Activated T-helper 1 cell treated with anti-CD3 and anti-CD28 coated beads, Interleukin-12 subunit alpha, Interleukin-12 subunit beta, Interleukin-2, Interleukin-4 antibody, amounts not matched to agents 30 ng/mL and 10 ng/mL and 1 ng/mL, durations not matched to agents 14 hours and 24 hours and 36 hours (primary cell): ENCODE measurements at places on chromosomes 7 and 10.

- no peak overlapping the region for H3K27ac ChIP-seq
- no peak overlapping the region for H3K4me3 ChIP-seq
- peaks cover 22% of the 10 kb centered on the region for H3K27me3 ChIP-seq
These were observed 238.0 kb upstream of the INHBA start for GRCh38 chr7:41940760-41941343.

DNA sequence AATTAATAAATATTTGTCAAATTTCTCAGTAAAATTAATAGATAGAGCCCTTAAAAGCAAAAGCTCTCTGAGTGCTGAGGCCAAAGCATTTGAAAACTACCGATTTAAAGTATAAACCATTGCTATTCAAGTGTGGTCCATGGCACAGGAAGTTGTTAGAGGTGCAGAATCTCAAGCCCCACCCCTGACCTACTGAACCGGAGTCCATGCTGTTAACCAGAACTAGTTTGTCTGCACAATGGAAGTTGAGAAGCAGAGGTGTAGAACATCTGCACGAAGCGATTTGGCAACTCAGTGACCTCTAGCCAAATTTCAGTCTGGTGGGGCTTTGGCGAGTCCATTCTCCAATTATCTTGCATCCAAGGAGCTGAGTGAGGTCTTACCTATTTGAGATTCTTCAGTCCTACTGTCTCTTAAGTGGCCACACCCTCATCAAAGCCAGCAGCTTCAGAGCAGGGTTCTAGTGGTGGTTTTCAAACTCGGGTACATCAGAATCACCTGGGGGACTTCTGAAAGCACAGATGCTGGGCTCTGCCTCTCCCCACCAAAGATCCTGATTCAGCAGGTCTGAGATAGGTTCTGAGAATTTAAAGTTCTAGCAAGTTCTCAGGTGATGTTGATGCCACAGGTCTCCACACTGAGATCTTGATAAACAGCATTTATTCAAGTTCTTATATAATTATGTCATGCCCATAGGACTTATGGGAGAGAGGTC, 96.8 kb upstream of the SAMD8 start:
- H3K36me3 ChIP-seq = peaks cover 10% of the 10 kb centered on the region
- no peaks in the 10 kb centered on the region for H3K27me3 ChIP-seq
- H3K27ac ChIP-seq = no peak overlapping the region
- peaks cover 52% of the 10 kb centered on the region for H3K4me1 ChIP-seq

DNA sequence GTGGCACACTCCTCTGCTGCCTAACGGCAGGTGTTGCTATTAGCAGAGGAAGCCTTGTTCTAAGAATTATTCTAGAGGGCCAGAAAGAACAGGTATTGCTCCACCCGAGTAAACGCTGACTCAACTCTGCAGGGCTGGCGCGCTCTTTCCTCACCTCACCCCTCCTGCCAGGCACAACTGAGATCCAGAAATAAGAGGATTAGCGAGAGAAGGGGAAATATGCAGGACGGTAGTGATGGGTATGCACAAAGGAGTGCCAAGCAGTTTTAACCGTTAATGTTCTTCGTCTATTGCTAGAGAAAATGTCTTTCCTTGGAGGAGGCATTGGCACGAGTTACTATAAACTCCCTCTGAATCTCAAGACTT, 369 bp upstream of the SCIN start:
- H3K36me3 ChIP-seq = no peaks in the 10 kb centered on the region
- H3K4me3 ChIP-seq = peak overlapping the region; percentile 65
- peaks cover 59% of the 10 kb centered on the region for H3K27me3 ChIP-seq
- H3K4me1 ChIP-seq = peaks cover 23% of the 10 kb centered on the region

GRCh38 chr10:59087486-59087885, 89.0 kb upstream of the PHYHIPL start:
- no peak overlapping the region for H3K27ac ChIP-seq
- H3K36me3 ChIP-seq = no peaks in the 10 kb centered on the region
- H3K4me1 ChIP-seq = no peaks in the 10 kb centered on the region
- H3K27me3 ChIP-seq = no peaks in the 10 kb centered on the region

- no peaks in the 10 kb centered on the region for H3K36me3 ChIP-seq
- no peak for DNase-seq
- H3K27ac ChIP-seq = no peak overlapping the region
- peaks cover 15% of the 10 kb centered on the region for H3K4me1 ChIP-seq
- H3K27me3 ChIP-seq = peaks cover 9% of the 10 kb centered on the region
These were observed 142.9 kb upstream of the AKR1E2 start for GRCh38 chr10:4683137-4683536.

GRCh38 chr10:119834188-119834587, 38.5 kb downstream of the MCMBP start:
- DNase-seq = no peak
- no peak overlapping the region for H3K4me3 ChIP-seq
- H3K27ac ChIP-seq = peak overlapping the region; percentile 46
- peaks cover 70% of the 10 kb centered on the region for H3K36me3 ChIP-seq
- no peaks in the 10 kb centered on the region for H3K27me3 ChIP-seq
- peaks cover 41% of the 10 kb centered on the region for H3K4me1 ChIP-seq
